Chondrocyte (in vitro differentiated cells): ENCODE measurements at places on chromosomes 11 and 22. TPM values are rescaled to one million over a fixed set of nuclear protein-coding genes. Genes with fewer than 3 reads are reported as not detected.
A peak's percentile ranks its signal among the peaks of the same experiment; 100 is the strongest.

- DNase-seq, result no peak
These were observed 60.5 kb downstream of the ADAMTS15 start for GRCh38 chr11:130508913-130509312.

- DNase-seq, result peak; percentile 44
These were observed 5.2 kb downstream of the DGAT2 start for GRCh38 chr11:75773595-75774353.

The ATM gene
- total RNA-seq, result 57.0 to 89.5 TPM (median 59.5 TPM) in 3 replicates

- no peak for DNase-seq
These were observed 721.8 kb downstream of the CNTN5 start for GRCh38 chr11:99742501-99742900.

DNA sequence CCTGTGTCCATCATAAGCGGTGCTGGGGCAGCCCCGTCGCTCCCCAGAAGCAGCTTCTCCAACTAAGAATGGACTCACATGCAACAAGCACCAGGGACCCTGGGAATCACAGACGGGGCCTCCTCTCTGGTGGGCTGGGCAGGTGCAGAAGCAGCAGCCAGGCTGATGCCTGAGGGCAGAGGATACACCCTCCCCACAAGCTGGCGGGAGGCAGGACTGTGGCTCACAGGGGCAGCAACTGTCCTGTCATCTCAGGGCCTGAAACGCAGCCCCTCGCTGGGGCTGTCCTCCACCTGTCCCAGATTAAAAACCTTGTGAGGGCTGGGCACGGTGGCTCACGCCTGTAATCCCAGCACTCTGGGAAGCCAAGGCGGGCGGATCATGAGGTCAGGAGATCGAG, 3.1 kb upstream of the SBF1 start:
- DNase-seq, result no peak

GRCh38 chr11:95652002-95652472, 137.5 kb downstream of the FAM76B start:
- no peak for DNase-seq

- DNase-seq, result no peak
These were observed 839 bp downstream of the CEP164 start for GRCh38 chr11:117328375-117329010.

GRCh38 chr22:37300551-37301017, 18.3 kb downstream of the CYTH4 start:
- no peak for DNase-seq

- no peak for DNase-seq
These were observed 2.7 kb downstream of the CADM1 start for GRCh38 chr11:115501502-115501892.

The SIDT2 gene
- 32.4 to 42.5 TPM (median 38.8 TPM) in 3 replicates for total RNA-seq

- DNase-seq, result no peak
These were observed 4.3 kb downstream of the SMTN start for GRCh38 chr22:31085493-31085824.

- DNase-seq, result no peak
These were observed 10.1 kb downstream of the C11orf87 start for GRCh38 chr11:109432105-109432504.

DNA sequence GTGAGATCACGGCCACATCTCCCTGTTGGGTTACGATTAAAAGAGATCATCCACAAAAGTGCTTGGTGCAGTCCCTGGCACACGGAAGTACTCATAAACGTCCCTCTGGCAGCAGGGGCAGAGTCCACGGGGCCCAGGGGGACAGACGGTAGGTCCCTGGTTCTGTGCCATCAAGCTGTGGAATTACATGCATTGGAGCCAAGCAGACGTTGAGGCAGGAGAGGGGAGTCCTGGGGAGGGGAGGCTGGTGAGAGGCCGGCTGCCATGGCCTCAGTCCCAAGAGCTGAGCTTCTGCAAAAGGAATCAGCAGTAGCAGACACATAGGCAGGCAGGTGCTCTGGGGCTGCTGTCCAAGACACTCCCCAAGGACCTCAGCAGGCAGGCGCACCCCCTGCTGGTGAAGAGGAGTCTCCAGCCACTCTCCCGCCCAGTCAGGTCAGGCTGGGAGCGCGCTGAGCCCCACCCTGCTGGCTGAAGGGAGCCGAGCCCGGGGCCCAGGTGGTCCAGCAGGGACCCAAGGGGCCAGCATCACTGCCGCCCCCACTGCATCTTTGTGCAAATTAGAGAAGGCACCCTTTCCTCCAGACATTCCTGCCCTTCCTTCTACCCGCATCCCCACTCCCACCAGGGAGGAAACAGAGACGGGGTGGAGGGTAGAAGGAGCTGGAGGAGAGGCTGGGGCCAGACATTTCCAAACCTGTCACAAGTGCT, 7.6 kb upstream of the KCTD17 start:
- DNase-seq, result no peak

- no peak for DNase-seq
These were observed 8.4 kb downstream of the FXYD6 start for GRCh38 chr11:117868088-117868487.

DNA sequence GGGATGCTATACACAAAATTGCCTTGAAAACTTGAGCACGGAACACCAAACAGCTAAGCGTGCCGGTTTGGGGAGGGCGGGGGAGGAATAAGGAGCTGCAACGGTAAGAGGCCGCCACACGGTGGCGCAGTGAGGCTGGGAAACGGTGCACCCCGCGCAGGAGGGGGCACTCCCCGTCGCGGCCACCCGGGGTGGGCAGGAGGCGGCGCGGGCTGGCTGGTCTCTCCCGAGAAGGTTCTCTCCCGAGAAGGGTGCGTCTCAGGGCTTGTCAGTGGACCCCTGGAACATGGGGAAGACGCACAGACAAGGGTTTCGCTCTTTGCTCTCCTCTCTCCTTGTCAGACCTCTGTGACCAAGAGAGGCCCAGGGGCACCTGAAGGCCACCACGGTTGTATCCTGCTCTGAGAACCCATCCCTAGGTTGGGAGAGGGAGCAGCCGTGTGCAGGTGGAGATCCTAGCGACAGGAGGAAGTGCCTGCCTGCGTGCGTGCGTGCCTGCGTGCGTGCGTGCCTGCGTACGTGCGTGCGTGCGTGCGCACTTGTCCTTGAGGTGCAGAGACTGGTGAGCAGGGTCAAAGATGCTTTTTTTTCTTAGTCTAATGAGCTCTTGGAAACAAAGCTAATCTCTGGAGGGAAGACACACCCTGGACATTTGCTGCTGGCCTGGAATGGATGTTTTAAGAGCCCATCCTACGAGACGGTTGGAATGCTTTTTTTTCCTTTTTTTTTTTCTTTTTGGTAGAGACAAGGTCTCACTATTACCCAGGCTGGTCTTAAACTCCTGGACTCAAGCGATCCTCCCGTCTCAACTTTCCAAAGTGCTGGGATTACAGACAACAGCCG, 18.1 kb upstream of the JAM3 start:
- peak; percentile 86 for DNase-seq
